ENCODE measurements at places on chromosomes 12 and 14.

DNA sequence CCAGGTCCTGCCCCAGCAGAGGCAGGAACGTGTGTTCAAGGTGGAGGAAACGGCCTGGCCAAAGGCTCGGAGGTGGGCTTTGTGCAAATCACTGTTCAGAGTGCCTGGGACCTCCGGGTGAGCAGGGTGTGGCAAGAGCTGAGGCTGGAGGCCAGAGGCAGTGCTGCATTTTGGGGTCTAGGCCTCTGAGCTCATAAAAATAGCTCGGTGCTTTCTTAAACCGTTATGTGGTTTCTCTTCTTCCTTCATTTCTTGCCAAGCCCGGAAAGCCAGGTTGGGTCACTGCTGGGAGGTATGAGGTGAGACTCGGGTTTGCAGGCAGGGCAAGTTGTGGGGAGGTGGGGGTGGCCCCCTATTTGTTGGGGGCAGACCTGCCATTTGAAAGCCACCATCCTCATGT, 178.8 kb upstream of the MYL2 start:
- DNase-seq: no peak

- no peak for DNase-seq
Observed at GRCh38 chr14:80862983-80863382, 78.6 kb downstream of the CEP128 start.

- DNase-seq: no peak
Observed at GRCh38 chr14:33369041-33369440, 430.4 kb downstream of the NPAS3 start.

- no peak for DNase-seq
Observed at GRCh38 chr14:69561893-69562292, 12.8 kb downstream of the CCDC177 start.

GRCh38 chr12:50192908-50193307, 25.7 kb upstream of the CERS5 start:
- DNase-seq: no peak

GRCh38 chr14:91835920-91836843, 31.2 kb downstream of the TC2N start:
- peak; percentile 75 for DNase-seq

GRCh38 chr14:95222870-95223398, 65.6 kb upstream of the DICER1 start:
- DNase-seq: no peak

- no peak for DNase-seq
Observed at GRCh38 chr12:67002720-67003119, 266.4 kb upstream of the CAND1 start.

GRCh38 chr12:86233126-86233525, 23.1 kb downstream of the MGAT4C start:
- DNase-seq: no peak

GRCh38 chr12:39586816-39587215, 32.8 kb downstream of the ABCD2 start:
- DNase-seq: no peak

- DNase-seq: no peak
Observed at GRCh38 chr12:124542021-124542949, 25.1 kb downstream of the NCOR2 start.

DNA sequence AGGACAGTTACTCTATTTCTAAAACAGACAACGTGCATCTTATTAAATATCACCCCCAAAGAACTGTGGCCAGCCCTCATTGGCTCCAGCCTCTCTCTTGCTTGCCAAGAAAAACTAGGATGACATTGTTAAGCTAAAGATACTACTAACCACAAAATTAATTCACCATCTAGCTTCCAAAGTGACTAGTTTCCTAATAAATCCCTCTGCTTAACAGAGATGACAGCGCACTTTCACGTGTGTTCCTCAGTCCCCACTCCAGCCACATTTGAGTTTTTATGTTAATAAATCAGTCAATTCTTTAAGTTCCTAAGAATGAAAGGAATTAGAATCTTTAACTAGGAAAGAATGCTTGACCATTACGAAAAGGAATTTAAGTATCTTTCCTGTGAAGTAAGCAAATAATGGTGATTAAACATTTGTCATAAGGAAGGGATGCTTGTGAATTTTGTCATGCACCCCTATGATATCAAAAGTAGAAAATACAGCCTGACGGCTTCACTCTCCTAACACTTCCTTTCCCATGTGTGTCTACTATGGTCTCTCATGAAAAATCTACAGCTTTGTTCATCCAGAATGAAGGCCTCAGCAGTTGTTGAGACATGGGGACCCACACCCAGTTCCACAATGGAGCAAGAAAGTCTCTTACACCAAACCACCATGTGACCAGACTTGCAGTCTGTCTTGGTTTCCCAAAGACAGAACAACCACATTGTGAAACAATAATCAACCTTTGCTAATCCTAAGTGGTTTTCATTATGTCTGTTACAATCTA, 8.1 kb downstream of the CORO1C start:
- DNase-seq: peak; percentile 31

GRCh38 chr12:109266106-109266879, 42.8 kb downstream of the FOXN4 start:
- no peak for DNase-seq

DNA sequence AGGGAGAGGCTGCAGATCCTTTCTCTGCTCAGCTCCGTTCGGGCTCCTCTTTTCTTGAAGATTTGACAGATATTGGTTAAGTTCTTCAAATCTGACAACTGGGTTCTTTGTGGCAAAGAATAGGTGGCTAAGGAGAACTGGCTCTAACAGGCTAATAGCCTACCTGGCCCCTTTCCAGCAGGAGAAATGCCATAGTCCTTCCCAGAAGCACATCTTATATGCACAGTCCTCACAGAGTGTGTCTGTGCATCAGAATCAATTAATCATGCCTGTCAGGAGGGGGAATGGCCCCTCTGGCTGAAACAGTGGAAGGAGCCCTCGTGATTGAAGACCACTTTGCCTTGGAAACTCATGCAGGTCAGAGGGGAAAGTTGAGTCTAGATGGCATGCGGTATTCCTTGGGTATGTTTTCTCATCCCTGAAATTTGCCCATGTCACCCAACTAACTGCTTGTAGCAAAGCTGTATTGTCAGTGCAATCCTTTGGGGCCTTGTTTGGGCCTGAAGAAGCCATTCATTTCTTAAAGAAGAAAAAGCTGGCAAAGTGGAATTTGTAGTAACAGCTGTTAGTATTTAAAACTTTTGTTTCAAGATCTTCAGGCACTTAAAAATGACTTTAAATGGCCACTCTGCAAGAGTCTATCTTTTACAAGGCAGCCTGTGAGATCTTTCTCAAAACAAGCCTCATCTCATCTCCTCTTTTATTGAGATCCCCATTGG, 251.5 kb downstream of the ZFP36L1 start:
- DNase-seq: peak; percentile 75

GRCh38 chr12:117026921-117027250, 72.3 kb downstream of the TESC start:
- DNase-seq: no peak

DNA sequence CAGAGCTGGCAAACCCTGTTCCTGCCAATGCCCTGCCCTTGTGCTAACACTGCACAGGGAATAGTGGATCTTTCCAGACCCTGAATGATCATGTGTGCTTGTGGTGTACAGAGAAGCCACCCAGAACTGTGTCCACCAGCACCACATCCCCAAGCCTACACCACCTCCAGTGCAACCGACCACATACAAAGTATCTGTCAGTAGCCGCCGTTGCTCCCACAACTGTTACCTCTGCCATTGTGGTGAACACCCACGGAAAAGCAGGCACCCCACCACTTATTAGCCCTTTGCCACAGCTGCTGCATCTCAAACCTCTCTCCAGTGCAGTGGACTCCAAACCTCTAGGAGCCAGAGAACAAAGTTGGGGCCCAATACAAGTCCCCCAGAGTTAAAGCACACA, 1049.6 kb downstream of the TRHDE start:
- no peak for DNase-seq

GRCh38 chr14:27587103-27587502, 989.3 kb upstream of the NOVA1 start:
- no peak for DNase-seq

DNA sequence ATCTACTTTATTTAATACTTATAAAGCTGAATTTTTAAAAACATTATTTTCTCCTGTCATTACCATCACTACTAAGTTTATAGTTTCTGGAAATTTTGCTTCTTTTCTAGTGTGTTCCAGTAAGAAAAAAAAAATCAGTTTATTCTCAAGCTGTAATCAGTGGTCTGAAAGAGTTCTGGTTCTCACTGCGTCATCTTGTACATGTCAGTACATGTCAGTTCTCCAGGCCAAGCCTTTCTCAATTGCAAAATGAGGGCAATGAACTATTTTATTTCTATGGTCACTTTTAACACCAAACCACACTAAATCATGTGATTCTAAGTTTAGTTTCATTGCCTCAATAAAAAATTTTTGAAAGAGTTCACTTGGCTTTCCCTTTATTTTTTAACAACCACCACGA, 468.9 kb upstream of the LRFN5 start:
- no peak for DNase-seq

DNA sequence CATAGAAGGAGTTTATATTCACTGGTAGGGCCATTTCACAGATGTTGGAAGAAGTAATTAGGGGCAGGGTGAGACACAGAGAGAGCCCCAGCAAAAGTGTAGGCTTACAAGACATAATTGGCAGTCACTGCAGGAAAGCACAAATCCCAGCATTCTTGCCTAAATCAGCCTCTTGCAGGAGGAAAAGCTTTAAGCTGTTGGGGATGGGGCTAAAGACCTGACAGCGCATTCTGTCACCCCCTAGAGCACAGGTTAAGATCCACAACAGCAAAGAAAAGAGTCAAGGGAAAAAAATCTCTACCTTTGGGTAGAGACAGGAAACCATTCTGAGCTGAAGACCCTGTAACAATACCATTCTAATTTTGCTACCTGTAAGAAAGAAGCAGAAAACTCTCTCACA, 409.0 kb downstream of the DAD1 start:
- DNase-seq: no peak

DNA sequence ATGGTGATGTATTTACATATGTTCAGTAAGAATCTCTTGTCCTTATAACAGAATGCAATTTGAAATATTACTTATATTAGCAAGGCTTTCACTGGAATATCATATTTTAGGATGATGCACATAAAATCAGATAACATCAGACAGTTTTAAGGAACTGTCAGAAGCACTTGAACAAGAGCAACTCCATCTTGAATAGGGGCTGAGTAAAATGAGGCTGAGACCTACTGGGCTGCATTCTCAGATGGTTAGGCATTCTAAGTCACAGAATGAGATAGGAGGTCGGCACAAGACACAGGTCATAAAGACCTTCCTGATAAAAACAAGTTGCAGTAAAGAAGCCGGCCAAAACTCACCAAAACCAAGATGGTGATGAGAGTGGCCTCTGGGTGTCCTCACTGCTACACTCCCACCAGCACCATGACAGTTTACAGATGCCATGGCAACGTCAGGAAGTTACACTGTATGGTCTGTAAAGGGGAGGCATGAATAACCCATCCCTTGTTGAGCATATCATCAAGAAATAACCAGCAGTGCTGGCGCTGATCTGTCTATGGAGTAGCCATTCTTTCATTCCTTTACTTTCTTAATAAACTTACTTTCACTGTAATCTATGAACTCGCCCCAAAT, 27.6 kb upstream of the ETV6 start:
- DNase-seq: peak; percentile 4

- no peak for DNase-seq
Observed at GRCh38 chr14:24331731-24332267, 3.1 kb downstream of the ADCY4 start.

DNA sequence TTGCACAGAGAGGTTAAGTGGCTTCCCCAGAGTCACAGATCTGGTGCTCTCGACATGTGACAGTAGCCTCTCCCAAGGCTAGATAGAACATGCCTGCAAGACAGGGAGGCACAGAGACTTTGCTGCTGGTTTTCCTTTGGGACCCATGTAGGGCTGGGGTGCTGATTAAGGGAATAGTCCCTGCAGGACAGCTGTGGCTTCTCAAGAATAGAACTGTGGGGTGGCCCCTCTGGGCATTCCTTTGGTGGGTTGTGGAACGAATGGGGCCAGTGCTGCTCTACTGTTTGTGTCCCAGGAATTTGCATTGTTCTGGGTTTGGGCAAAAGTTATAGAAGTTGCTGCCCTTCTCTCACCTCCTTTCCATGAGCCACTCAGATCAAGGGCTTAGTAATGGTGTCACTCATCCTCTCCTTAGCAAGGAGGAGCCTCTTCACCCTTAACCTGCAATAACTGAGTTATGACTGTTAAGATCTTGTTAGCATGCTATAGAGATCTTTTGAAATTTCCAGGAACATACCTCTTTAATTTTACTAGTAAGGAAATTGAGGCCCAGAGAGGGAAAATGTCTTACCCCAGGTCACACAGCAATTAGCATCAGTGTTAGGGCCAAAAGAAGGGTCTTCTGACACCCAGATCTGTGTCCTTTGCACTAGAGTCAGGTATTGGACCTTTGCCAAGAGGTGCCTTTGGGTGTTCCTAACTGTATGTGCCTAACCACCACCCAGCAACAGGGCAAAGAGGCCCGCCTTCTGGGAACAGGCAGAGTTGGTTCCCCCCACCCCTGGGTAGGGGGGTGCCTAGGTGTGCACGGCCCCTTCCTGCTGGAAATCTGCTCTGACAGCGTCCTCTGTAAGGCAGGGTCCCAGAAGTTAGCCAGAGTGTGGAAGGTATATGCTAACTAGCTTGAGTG, 31.4 kb downstream of the CD9 start:
- DNase-seq: no peak

GRCh38 chr12:50297027-50297426, 13.7 kb upstream of the LIMA1 start:
- no peak for DNase-seq

DNA sequence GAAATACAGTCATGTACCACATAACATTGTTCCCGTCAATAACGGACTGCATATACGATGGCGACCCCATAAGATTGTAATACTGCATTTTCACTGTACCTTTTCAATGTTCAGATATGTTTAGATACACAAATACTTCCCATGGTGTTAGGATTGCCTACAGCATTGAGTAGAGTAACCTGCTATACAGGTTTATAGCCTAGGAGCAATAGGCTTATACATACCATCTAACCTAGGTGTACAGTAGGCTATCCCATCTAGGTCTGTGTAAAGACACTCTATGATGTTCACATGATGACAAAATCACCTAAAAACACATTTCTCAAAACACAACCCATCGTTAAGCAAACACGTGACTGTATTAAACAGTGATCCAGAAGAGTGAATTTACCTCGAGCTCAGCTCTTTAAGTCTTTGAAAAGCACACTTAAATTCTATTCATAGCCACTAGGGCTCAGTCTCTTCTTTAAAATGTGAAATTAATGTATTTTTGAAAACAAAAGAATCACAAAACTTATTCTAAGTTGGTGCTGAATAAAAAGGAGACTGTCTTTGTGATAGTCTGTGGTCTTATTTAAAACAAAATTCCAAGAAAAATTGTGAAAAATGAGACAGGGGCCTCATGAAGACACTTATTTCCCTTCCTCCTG, 239.1 kb upstream of the ARID2 start:
- no peak for DNase-seq

DNA sequence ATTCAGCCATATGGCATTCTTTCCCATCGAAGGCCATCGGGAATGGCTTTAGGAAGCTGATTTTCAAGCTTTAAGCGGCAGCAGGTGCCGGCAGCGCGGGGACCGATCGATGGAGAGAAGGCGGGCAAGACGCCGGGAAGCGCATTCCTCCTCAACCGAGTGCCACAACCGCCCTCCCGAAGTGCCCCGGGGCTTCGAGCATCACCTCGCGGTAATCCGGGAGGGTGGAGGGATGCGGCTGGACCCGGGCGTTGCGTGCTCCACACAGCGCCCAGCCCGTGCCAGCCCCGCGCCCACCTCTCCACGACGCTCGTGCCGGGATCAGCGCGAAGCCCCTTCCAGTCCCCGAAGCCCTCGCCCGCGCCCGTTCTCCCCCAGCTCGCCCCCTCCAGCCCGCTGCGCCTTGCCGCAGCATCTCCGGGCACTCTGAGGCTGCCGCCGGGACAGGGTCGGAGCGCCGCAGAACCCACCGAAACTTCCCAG, 3.2 kb downstream of the USP44 start:
- DNase-seq: peak; percentile 84
